ENCODE measurements at places on chromosomes 12 and 14.

- DNase-seq: peak; percentile 74
Measured at GRCh38 chr14:77459072-77459723, 1.3 kb downstream of the AHSA1 start.

- no peak for DNase-seq
Measured at GRCh38 chr14:101369194-101369915, 191.9 kb upstream of the DIO3 start.

- DNase-seq: no peak
Measured at GRCh38 chr14:96038920-96039632, at the start of gene C14orf132. Gene C14orf132 (plus strand): TSS chr14:96039362. CDS start chr14:96039501, 139 bp downstream.

- no peak for DNase-seq
Measured at GRCh38 chr12:93698307-93699092, 21.3 kb downstream of the CRADD start.

DNA sequence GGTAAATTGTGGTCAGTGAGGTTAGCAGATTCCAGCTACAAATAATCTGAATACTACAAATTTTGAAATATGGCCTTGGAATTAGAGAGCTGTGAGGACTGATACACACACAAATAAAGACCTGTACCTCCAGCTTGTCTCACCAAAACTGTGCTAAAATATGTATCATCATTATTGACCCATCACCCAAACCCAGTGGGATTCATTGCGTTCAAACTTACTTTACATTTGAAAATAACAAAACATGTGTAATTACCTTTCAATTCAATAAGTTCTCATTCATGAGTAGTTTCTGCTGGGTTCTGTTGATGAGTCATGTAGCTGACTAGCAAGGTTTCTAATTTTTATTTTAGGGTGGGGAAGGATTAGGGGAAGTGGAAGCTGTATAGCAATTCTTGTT is 170.9 kb downstream of the MSRB3 start:
- no peak for DNase-seq

- DNase-seq: no peak
Measured at GRCh38 chr12:55982319-55982936, 8.6 kb downstream of the RAB5B start.

- DNase-seq: no peak
Measured at GRCh38 chr12:2171672-2172426, 119.1 kb downstream of the CACNA1C start.

DNA sequence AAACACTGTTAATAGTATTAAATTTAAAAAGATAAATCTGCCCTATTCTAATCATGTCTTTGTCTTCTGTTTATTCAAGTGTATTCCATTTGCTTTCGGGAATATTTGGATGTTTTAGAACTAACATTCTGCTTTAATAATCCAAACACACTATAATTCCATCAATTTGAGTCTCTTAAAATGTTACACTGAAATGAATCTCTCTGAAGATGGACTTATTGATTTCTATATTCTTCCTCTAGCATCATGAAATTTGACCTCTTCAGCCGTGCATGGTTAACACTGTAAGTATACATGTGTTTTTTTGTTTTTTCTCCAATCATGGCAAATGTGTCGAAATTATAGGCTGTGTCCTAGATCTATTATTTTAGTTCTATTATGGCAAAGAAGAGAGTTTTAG is 339.2 kb downstream of the ACSS3 start:
- DNase-seq: no peak

Data from neuronal stem cell (in vitro differentiated cells).